ENCODE measurements at places on chromosomes 2 and 18. TPM values are rescaled to one million over a fixed set of nuclear protein-coding genes. Genes with fewer than 3 reads are reported as not detected.

The TRABD2A gene
- polyA plus RNA-seq = 82.5 TPM

The RPRM gene
- polyA plus RNA-seq = 2.9 TPM

The NTSR2 gene
- not detected for polyA plus RNA-seq

The DSG4 gene
- polyA plus RNA-seq = 0.83 TPM

The VWA3B gene
- 118 TPM for polyA plus RNA-seq

The VIT gene
- polyA plus RNA-seq = 7.2 TPM

The CYP26B1 gene
- polyA plus RNA-seq = 31.6 TPM

The SLC38A11 gene
- 0.58 TPM for polyA plus RNA-seq

The TMEM17 gene
- 7.8 TPM for polyA plus RNA-seq

The MSTN gene
- 0.76 TPM for polyA plus RNA-seq

The FBXO41 gene
- 4.9 TPM for polyA plus RNA-seq

- DNase-seq = no peak
These were observed 433.8 kb downstream of the LRP1B start for GRCh38 chr2:141697035-141697434.

GRCh38 chr2:217636991-217637561 is 365.7 kb downstream of the TNS1 start:
- DNase-seq = no peak

- DNase-seq = no peak
These were observed 1.8 kb downstream of the AFF3 start for GRCh38 chr2:100140582-100140981.

GRCh38 chr2:85427300-85427835 is 8.9 kb downstream of the SH2D6 start:
- DNase-seq = no peak

DNA sequence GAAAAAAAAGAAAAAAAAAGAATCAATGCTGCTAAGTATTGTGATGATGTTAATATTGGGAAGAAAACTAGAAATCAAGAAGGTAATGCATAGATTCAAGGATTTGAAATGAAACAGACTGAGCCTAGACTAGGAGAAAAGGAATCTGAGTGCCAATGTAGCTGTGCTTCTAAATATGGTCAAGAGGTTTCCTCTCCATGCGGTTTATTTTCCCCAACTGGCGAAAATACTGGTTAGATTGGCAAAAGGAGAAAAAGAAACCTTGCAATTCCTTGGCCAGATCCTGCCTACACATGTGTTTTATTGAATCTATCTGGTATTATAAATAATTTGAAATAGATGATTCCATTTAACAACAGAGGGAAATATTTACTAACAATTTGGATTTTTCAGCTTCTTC is 5.7 kb downstream of the SCN3A start:
- no peak for DNase-seq

GRCh38 chr2:164599954-164600589 is 21.2 kb downstream of the GRB14 start:
- DNase-seq = peak; percentile 82

DNA sequence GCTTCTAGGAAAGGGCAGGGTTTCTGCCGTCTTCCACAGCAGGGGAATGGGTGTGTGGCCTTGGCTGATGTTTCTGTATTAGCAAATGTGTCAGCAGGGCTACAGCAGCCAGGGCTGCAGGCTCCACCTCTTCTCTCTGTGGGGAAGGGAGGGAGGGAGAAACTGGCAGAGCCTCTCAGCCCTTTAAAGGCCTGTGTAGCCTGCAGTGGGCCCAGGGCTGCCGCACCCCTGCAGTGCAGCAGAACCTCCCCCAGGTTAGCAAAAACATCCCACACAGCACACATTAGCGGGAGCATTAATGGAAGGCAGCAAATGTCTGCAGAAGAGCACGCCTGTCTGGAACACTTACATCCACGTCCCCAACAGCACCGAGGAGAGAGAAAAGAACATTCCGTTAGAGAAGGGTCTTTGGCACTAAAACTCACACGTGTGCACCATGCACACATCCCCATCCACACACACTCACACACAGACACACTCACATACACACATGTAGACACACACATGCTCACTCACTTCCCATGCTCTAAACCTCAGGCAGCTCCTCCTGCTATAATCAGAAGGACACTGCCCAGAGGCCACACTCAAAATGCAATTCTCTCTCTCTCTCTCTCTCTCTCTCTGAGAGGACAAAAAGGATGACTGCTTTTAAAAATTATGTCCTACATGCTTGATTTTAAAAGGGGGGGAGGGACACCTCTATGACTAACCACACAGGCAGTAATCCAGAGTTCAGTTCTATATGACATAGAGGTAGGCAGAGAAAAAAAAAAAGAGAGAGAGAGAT is 24.1 kb downstream of the MRPL35 start:
- DNase-seq = peak; percentile 91

DNA sequence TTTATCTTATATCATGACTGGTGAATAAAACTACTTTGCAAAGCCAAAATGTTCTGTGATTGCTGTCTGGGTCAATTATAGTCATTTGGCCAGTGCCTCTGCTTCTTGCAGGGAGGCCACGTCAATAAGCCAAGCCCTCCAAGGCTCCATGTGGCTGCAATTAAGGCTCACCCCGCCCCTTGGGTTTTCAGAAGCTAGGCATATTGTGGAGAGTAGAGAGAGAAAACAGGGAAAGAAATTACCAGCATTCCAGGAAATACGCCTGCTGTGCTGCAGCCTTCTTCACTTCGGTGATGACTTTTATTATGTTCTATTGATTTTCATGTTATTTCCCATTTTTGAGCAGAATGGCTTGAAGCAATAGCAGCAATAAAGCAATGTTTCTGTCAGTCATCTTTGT is 319.7 kb downstream of the SOX11 start:
- no peak for DNase-seq

DNA sequence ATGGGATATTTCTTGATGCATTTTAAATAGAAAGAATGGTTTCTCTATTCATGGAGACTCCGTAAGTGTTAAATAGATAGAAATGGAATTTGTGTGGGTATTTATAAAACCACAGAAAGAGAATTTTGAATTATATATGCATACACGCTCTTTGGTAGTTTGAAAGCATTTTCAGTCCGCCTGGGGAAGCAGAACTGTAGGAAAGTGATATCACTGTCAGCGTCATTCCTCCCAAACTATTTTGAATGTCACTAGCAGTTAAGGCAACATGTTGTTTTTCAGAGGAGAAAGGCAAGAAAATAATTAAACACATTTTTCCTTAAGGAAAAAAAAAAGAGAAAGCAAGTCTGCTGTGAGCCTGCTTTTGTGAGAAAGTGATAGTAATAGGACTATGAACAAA is 8.7 kb upstream of the ERMN start:
- DNase-seq = no peak

DNA sequence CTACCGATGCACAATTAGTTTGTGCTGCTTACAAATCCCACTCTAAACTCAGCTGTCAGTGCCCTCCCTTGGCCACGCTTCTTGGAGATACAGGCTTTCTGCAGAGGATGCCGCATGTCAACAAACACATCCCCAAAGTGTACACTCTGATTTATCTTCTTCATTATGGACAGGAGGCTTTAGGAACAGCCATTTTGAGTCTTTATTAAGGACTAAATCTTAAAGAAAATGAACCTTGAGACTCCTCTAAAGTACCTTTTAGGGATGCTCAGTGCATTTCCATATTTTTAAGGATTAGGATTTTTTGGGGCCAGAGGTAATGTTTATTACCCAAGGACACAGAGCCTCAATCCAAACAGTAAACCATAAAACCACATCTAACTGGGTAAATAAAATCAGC is 6.0 kb downstream of the EDAR start:
- DNase-seq = no peak

- DNase-seq = no peak
These were observed 33.6 kb upstream of the SMAD2 start for GRCh38 chr18:47964053-47964452.

- no peak for DNase-seq
These were observed 20.6 kb upstream of the DSG3 start for GRCh38 chr18:31426871-31427406.

- no peak for DNase-seq
These were observed 24.4 kb upstream of the ITM2C start for GRCh38 chr2:230840301-230840700.

DNA sequence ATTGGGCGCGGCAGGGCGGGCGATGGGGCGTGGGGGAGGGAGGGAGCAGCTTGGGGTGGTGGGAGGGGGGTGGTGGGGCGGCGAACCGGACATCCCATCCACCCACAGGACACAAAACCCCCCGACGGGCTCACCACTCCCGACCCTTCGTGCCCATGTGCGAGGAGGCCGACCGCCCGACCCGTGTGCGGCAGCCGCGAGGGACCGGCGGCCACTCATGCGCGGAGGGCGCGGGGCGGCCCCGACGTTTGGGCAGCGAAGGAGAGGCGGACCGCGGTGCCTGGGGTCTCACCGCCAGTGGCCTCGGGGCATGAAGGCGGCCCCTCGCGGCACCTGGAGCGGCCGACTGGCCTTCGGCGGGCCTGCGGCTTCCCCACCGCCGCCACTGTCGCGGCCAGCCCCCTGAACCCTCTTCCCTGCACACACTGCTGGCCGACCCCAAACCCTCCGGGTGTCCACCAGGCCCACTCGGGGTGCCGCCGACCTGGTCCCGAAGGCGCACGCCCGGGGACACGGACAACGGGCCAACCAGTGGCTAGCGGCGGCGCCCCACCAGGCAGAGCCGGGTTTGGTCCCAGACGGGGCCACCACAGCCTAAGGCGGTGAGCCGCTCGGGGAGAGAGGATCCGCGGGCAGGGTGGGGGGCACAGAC is 94.6 kb upstream of the ANKRD30BL start:
- no peak for DNase-seq

DNA sequence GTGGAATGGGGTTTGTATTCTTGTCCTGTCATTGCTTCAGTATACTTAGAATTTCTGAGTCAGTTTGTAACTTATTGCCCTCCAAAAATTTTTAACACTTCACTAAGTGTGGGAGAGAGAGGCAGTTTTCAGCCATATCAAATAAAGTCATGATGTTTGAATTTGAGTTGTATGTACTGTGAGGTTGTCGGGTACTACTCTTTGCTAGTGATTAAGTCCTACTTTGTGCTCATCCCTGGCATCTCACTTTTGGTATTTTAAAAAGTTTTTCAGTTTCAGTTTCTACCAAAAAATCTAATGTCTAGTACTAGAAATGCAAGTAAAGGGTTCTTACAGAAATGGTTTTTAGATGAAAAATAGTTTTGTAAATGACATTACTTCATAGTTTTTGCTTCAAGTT is 40.7 kb downstream of the EIF5B start:
- no peak for DNase-seq

DNA sequence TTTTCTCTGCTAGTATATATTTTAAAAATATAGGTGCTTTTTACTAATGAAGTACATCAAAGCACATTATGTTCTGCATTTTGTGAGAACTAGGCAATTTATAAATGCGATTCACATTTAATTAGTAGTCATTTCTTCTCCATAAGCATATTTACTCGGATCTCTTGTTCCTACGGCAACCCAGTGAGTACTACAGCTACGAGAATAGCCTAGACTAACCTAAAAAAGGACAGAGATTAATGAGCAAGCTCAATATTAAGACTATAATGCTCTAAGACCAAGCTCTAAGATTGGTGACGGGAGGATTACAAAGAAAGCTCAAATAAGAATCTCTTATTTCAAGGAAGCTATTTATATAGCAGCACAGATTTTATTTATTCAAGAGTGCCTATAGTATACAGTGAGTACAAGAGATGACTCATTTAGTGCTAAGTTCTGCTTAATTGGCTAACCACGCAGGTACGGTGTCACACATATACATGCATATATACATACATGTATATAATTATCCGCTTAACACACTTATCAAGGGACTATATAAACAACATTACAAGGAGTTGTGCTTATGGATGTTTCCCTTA is 364.7 kb downstream of the GPD2 start:
- DNase-seq = no peak

DNA sequence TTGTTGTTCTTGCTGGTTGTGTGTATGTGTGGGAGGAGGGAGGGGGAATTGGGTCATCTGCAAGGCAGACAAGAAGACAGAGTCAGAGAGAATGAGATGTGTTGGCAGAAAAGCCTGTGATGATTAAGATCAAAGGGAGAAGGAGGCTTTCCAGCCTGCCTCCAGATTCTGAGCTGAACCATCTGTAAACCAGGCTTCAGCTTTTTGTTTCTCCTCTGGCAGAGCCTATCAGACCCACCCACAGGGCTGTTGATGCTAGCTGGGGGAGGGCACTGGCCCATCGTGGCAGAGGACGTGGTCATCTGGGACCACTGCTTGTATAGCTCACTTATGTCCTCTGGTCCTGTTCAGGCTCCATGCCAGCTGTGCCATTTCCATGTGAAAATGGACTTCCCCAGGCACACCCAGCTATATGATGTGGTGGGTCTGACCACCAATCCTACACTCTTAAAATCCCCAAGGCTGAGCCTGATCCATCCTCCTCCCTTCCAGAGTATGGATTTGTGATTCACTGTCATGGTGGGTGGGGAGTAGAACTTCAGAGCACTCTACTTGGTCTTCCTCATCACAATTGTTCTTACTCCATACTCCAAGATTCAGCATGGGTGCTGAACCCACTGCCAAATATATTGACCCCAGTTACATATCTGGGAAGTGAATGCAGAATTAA is 27.8 kb upstream of the COL6A3 start:
- no peak for DNase-seq

GRCh38 chr18:23737578-23737977 is 48.3 kb downstream of the LAMA3 start:
- DNase-seq = no peak

DNA sequence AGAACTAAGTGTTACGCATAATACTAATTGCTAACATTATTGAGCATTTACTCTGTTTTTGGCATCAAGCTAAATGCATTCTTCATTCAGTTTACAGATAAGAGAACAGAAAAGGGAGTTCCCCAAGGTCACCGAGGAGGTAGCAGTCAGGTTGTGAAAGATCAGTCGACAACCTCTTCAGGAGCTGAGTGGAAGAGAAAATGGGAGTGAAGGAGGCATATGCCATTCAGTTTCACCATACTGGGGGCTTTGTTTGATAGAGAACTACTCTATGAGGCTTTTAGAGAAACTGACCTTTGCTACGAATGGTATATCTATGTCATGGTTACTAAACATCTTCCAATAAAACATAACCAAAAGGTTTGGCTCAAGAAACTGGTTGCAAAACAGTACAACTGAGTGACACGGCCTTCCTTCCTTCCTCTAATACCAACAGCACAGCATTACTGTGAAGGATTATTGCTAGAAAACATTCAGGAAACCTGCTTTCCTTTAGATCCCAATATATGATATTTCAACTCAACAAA is 112.1 kb downstream of the RBMS1 start:
- no peak for DNase-seq

- no peak for DNase-seq
These were observed 16.3 kb downstream of the TMEM17 start for GRCh38 chr2:62489702-62490101.

DNA sequence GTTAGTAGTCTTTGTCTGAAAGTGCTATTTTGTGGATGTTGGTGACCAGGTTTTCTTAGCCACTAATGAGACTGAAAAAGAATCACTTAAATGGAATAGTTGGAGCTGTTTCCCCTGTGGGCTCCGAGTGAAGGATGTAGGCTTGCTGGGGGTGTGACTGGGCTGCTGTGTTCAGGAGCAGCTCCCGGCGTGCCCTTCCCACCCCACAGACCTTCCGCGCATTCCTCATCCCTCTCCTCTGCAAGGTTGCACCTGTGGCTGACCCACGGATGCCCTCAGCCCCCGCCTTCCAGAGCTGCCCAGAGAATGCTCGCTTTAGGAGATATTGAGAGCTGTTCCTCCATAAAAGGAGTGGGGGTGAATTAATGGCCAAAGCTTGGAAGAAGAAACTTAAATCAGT is 174.3 kb downstream of the LDLRAD4 start:
- DNase-seq = no peak

All from testis (tissue), 5 donors.